ENCODE measurements at places on chromosomes 6 and 20. TPM values are rescaled to one million over a fixed set of nuclear protein-coding genes. Genes with fewer than 3 reads are reported as not detected.

The GRM4 gene
- 0.41 TPM for total RNA-seq

The FGD2 gene
- total RNA-seq = 0.68 TPM

The C6orf132 gene
- total RNA-seq = 18.9 TPM

The DAAM2 gene
- total RNA-seq = 1.3 TPM

The ARFGEF3 gene
- 13.4 TPM for total RNA-seq

The ACTL10 gene
- 3.6 TPM for total RNA-seq

The KIF6 gene
- 0.68 TPM for total RNA-seq

The VWA7 gene
- total RNA-seq = 1.5 TPM

The HLA-DQB1 gene
- total RNA-seq = 24.5 TPM

The GSTA1 gene
- total RNA-seq = not detected

The TSPYL1 gene
- total RNA-seq = 73.5 TPM

The C6orf58 gene
- total RNA-seq = not detected

The ARMC12 gene
- 0.29 TPM for total RNA-seq

The MEA1 gene
- 54.2 TPM for total RNA-seq

All from kidney epithelial cell (primary cell).